Activated naive CD4-positive, alpha-beta T cell treated with anti-CD3 and anti-CD28 coated beads, Interleukin-2, amount 10 ng/mL, durations not matched to agents 7 days and 5 days (primary cell): ENCODE measurements at places on chromosomes 6 and 20.
A peak's percentile ranks its signal among the peaks of the same experiment; 100 is the strongest.

DNA sequence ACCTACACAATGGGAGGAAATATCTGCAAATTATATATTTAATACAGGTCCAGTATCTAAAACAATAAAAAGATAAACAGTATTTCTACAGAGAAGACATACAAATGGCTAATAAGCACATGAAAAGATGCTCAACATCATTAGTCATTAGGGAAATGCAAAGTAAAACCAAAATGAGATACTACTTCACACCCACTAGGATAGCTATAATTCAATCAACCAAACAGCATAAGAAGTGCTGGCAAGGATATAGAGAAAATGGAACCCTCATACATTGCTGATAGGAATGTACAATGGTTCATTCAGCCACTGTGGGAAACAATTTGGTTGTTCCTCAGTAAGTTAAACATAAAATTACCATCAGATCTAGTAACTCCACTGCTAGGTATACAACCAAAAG lies 48.7 kb downstream of the NUDT3 start:
- no peak for DNase-seq

- no peak for DNase-seq
Observed at GRCh38 chr6:145315982-145316600, 419.2 kb downstream of the EPM2A start.

GRCh38 chr6:67952948-67953347 lies 682.1 kb upstream of the ADGRB3 start:
- no peak for DNase-seq

GRCh38 chr20:47782920-47783552 lies 2.2 kb downstream of the SULF2 start:
- DNase-seq = no peak

- peak; percentile 25 for DNase-seq
Observed at GRCh38 chr6:31352683-31353383, 4.1 kb downstream of the HLA-B start.

- no peak for DNase-seq
Observed at GRCh38 chr6:136737871-136738691, 54.2 kb downstream of the MAP3K5 start.
